ENCODE measurements at places on chromosomes 16 and 17. TPM values are rescaled to one million over a fixed set of nuclear protein-coding genes. Genes with fewer than 3 reads are reported as not detected.

Gene CLEC18B
- total RNA-seq, result 0.46 TPM

Gene KRTAP4-3
- total RNA-seq, result not detected

Gene TEX14
- 0.36 TPM for total RNA-seq

Gene ZC3H7A
- total RNA-seq, result 34.1 TPM

Gene C17orf67
- 1.8 TPM for total RNA-seq

Gene OTOA
- total RNA-seq, result 0.09 TPM

Measured in A549 treated with dexamethasone at 1 μM for 4 hours (cell line).